Aorta (tissue), 5 donors: ENCODE measurements at places on chromosomes 6 and 20. TPM values are rescaled to one million over a fixed set of nuclear protein-coding genes. Genes with fewer than 3 reads are reported as not detected.
A peak's percentile ranks its signal among the peaks of the same experiment; 100 is the strongest.

- no peak for DNase-seq
Observed at GRCh38 chr20:51480507-51481270, 61.8 kb downstream of the NFATC2 start.

- DNase-seq = no peak
Observed at GRCh38 chr20:824916-825315, 8.6 kb upstream of the FAM110A start.

EMILIN3 gene
- 0.39 TPM for total RNA-seq

DDO gene
- total RNA-seq = 2.5 TPM

GRCh38 chr6:35719404-35719829 lies 17.4 kb upstream of the ARMC12 start:
- DNase-seq = peak; percentile 53

- peak; percentile 5 for DNase-seq
Observed at GRCh38 chr20:35568645-35569044, 26.8 kb downstream of the ERGIC3 start.

DNA sequence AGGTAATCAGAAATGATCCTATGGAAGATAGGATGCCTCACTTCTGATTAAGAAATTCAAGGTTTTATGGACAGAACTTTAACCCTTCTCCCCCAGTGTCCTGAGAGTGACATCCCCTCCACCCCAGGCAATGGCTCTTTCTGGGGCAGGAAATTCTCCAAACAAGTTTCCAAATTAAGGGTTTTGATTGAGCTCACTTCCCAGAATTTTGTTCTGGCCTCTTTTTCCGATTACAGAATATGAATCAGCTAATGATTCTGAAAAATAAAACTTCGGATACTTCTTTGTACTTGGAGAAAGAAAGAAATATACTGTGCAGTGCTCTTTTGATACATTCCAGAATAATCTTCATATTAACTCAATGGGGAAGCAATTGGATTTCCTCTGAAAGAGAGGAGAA lies 32.8 kb upstream of the TASP1 start:
- DNase-seq = no peak

- DNase-seq = peak; percentile 19
Observed at GRCh38 chr20:32875673-32876072, 16.9 kb downstream of the EFCAB8 start.

MYL9 gene
- 2,086 TPM for total RNA-seq

DNA sequence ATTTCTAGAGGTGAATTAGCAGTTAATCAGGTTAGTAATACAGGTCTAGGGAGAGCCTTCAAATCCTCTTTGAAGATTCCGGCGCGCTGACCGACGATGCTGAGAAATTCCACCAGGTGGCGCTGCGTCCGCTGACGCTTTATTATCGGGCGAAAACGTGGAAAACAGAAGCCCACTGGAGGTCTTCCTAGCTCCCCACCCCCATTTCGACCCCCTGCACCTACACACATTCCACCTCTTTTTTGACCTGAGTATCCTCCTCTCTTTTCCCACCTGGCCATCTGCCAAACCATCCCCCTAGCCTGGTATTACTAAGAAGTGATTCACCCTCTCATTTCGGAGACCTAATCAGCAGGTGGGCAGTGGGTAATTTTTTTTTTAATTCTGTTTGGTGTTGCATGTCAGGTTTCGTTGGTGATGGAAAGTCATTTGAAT lies 65.4 kb upstream of the RIN2 start:
- no peak for DNase-seq

SEC23B gene
- total RNA-seq = 37.5 TPM

SLC17A3 gene
- total RNA-seq = not detected

DNA sequence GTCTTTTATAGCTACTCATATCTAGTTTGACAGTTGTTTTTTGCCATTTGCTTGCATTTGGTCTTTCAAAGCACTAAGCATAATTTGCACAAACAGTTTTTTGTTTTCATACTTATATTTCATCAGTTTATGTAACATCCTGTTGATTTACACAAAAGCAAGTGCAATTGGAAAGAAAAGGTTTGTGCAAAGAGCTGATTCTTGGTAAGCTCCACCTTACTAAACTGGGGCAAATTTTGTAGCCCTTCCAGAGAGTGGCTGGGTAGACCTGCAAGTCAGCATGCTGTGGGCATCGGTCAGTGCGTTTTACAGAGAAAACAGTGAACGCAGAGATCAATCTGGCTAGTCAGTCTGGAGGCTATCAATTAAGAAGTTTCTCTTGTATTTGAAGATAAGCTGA lies 34.5 kb downstream of the TXLNB start:
- DNase-seq = no peak

DNA sequence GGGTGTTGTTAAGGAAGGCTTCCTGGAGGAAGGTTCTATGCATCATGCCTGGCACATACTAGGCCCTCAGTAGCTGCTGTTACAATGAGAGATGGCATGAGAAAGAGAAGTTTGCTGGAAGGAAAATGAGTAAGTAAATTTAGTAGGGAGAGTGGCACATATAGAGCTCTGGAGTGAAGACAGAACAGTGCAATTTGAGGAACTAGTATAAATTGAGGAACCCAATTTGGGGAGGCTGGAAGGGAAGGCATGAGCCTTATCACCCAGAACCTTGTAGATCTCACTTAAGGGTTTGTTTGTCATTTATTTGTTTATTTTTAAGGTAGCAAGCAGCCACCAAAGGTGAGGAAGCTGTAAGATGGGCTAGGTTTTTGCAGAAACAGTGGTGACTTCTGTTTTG lies 87.1 kb upstream of the SCGN start:
- DNase-seq = no peak

DNA sequence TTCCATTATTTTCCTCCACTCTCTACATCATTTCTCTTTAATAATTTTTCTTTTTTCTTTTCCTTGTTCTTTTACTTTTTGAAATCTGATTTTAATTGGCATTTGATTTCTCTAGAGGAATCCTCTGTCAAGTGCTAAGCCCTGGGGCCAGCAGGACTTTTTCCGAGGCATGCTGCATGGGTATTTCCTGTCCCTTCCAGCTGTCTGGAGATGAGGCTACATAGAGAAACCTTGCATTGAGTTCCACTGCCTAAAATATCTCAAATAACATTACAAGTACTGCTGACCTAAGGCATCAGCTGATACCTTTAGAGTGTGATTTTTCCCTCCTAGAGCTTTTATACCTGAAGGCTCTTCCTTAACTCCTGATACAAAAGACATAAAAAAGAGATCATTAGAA lies 6.2 kb downstream of the RNF217 start:
- DNase-seq = no peak

DNA sequence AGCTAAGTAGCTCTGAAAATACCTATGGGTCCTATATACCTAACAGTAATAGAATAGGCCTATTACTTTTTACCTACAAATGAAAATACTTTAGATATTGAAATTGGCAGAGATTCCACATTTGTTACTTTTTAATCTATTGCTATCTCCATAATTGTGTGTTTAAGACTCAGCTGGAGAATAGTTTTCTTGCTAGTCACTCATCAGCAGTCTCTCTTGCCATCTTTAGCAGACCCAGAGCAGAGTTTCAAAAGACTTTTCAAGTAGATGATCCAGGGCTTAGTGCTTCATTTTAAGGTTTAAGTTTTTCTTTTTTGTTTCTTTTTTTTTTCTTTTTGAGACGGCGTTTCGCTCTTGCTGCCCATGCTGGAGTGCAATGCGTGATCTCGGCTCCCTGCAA lies 12.9 kb downstream of the ANKS1A start:
- no peak for DNase-seq

- no peak for DNase-seq
Observed at GRCh38 chr6:145801021-145801420, 13.6 kb downstream of the FBXO30 start.

DNA sequence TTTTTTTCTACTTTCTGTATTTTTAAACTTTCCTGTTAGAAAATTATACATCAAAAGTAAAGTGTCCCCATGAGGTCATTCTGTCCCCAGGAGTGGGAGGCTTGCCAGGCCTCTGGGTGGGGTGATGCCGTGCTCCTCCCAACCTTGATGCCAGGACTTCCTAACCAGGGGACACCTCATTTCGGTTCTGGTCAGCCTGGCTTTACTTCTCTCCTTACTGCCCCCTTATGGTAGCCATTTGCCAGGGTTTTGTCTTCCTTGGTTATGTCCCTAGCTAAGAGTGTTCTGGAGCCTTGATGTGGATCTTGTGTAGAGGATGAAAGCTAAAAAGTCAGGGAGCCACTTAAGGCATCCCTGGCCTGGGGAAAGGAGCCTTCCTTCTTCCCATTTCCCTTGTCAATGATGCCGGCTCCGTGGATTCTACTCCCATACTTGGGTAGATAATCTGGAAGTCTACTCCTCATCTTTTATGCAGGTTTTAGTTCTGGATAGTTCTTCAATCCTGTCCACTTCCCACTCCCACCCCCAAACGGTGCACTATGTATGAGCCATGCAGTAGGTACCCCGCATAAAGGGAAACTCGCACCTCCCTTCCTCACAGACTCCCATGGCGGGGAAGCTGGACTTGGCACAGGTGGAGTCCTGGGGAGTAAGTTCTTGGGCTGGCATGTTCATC lies 164.1 kb upstream of the SALL4 start:
- DNase-seq = no peak

- no peak for DNase-seq
Observed at GRCh38 chr6:20707870-20708269, 173.6 kb downstream of the CDKAL1 start.

DNA sequence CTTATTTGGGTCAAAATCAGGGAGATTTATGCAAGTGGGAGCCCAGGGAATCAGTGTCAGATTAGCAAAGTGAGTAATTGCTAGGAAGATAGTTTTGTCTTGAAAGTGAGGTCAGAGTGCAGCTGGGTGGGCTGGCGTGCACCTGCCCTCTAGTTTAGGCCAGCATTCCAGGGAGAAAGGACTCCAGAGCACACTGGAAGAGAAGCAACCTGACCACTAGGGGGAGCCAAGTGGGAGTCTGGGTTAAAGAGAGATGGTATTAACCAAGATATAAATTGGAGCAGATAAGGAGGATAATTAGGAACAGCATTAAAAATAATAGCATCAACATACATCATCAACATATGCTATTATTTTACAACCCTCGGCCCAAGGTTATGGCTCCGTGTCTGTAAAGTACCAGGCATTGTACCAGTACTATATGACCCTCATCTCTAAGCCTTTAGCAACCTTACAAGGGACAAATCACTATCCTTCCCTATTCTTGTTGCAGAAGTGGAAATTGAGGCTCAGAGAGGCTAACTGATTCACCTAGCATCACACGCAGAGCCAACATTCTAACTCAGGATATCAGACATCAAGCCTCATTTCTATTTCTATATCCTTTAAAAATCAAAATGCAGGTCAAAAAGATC lies 57.8 kb downstream of the SLC2A10 start:
- no peak for DNase-seq

OR2H1 gene
- not detected for total RNA-seq

NRSN1 gene
- total RNA-seq = not detected

C6orf132 gene
- total RNA-seq = 3.1 TPM

GRCh38 chr6:97097068-97098047 lies 172.8 kb downstream of the KLHL32 start:
- no peak for DNase-seq

- DNase-seq = no peak
Observed at GRCh38 chr20:36043892-36044515, 75.6 kb downstream of the CNBD2 start.

DNA sequence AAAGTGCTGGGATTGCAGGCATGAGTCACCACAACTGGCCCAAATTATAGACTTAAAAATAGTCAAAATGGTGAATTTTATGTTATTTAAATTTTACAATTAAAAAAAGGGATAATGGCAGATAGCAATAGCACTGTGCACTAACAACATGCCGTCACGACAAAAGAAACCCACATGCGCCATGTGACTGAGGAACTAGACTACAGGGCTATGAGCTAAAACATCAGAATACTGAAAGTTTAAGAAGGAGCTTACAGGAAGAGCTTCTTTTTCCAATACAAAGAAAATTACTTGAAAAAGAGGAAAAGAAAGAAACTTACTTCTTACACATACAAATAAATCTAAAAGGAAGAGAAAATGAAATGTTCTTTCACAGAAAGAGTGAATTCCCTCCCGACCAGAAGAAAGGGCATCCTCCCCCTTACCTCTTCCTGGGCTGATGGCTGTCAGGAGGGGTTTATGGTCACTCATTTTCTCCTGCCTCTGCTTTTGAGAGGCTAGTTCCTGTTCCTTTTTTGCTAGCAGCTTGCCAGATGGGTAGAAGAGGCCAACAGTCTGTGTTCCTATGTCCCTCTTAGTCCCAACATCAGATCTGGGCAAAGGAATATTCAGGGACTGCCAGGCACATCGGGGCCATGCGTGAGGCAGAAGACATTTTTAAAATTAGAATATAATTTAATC lies 54.5 kb downstream of the DZANK1 start:
- no peak for DNase-seq

COL21A1 gene
- 39.3 TPM for total RNA-seq

LRP11 gene
- 24.4 TPM for total RNA-seq

THBS2 gene
- total RNA-seq = 1,026 TPM

VSX1 gene
- not detected for total RNA-seq

GRCh38 chr6:134092449-134092848 lies 40.0 kb upstream of the SLC2A12 start:
- no peak for DNase-seq

DNA sequence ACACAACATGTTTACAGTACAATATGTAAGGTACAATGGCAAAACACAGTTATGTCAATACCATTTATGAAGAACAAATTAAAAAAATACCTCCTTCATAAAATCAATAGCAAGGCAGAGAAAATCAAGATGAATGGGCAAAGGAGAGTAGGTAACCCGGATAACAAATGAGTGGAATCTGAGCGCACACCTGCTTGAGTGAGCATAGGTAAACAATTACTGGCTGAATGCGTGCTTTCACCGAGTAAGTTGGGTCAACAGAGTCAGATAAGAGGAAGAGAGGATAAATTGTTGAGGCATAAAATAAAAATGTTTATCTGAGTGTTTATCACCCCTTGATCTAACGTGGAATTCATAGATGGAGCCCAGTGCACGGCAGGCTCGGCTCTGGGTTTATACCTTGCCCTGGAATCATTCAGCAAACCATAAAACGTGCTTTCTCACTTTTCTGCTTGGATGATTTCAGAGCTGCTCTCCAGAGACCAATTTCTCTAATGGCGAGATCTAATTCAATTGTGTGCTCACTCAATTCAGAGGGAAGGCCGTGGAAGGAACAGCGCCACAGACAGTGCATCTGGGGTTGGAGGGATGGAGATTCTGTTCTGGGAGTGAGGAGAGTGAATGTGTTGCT lies 224.8 kb upstream of the MAP3K7 start:
- DNase-seq = no peak

NTSR1 gene
- total RNA-seq = not detected

DNA sequence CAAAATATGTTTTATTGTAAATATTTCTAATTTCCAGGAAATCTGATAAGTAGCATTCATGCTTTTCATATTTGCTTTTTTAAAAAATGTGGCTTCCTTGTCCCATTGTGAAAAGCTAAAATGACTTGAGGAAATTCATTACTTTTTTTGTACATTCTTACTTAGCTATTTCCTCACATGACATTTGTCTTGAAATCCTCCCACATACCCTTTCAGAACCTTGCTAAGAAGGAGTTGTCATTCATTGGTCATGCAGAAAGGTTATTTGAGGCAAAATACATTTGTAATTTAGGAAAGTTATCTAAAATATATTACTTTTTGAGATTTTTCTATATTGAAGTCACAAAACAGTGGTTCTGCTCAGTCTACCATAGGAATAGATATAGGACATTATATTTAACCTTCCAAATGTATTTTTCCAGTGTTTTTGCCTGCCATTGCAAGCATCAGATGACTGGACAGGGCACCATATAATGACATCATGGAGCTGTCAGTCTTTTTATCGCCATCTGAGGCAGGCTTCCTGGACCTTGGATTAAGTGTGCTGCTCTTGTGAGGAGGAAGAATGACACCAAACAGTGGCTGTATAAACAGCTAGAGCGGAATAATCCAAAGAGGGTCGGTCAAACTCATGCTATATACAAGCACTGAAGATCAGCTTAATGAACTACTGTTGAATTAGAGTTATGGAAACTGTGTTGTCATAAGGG lies 109.4 kb upstream of the HCRTR2 start:
- DNase-seq = no peak

SRSF6 gene
- 135 TPM for total RNA-seq
